GM20000 (cell line): ENCODE measurements at places on chromosomes 12 and 14.

DNA sequence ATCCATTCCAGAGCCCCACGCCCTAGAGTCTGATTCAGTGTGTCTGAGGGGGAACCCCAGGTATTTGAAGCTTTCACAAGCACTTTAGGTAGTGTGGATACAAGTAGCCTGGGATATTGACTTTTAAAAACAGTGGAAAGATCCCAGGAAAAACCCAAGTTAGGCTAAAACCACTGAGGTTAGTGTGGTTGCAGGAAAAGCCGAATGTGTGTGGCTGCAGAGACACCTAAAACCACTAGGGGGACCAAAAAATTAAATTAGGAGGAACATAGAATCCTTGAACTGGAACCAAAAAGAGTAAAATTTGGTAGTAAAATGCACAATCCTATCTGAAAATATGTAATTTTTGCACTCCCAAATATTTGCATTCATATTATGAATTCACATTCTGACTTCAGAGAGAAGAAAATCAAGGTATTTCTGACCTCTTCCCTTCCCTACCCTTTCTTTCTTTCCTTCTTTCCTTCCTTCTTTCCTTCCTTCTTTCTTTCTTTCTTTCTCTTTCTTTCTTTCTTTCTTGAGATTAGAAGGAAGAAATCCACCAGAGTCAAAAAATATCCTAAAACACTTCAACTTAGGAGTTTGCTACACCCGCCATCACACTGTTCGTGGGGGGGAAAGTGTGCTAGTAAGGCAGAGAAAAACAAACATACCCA, 37.8 kb downstream of the SLCO1A2 start:
- peak; percentile 10 for DNase-seq

DNA sequence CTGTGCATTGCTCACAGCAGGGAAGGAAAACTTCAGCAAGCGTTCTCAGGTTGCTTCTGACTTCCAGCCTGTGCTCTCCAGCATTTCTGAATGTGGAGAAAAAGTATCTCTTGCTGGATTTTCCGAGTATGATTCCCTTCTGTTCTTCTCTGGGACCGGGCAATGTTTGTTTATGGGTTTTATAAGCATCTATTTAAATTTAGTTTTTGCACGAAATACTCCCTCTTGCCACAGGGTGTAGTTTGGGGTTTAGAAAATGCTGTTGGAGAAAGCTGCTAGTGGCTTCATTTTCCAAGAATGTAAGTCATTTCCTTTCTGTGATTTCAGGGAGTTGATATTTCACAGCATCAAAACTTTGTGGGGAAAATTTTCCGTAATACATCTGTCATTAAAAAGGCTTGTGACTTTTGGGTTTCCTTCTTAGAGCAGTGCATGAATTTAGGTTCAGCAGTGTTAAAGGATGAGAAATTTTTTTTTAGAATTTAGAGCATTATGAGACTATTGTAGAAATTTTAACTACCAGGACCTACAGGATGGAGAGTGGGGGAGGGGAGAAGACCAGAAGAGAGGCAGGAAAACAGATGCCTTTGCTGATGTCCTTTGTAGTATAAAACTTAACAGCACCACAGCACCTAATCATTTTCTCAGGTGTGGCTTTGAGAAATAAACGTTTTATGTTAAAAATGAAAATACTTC, 1.5 kb downstream of the FRMD6 start:
- no peak for DNase-seq

DNA sequence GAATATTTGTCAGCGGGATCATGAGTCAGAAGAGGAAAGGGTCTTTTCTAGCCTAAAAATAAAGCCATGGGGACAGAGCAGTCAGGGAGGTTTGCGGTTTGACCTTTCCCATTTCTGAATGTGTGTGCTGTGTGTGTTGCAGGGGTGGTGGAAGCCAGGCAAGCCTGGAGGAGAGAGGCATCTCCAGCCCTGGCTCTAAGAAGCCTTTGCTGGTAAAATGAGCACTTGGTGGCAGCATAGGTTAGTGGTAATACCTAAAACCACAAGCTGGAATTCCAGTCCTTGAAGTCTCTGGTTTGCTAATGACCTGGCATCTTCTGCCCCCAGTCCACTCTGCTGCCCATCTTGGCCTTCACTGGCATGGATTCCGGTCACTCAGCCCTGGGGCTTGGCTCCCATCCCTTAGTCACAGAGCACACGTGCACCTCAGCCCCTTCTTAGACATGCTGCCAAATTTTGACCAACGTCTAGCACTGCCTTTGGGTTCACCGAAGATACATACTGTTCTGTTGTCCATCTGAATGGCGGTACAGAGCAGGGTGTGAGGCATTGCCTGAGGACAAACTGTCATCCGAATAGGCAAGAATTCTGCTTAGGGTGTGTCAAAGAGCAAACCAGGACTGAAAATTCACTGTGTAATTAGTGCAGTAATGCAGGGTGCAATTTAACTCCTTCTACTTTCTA, 52.7 kb downstream of the KCNA5 start:
- DNase-seq = no peak

DNA sequence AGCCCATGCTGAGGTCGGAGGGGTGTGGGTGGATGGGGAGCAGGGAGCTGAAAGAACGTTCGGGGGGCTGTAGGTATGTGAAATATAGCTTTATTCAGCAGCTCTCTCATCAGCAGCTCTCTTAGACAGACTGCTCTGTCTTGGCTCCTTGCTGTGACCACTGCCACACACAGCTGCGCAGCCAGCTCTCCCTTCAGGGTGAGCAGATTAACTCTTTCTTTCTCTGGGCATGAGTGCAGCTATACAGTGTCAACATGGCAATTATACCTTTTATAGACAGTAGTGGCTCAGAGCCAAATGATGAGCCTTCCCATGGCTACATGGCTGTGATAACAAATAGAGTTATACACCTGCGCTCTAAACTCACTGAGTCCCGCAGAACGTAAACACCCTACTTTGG, 137.7 kb upstream of the NEDD1 start:
- no peak for DNase-seq

- peak; percentile 83 for DNase-seq
Observed at GRCh38 chr14:59055439-59056045, 132.9 kb upstream of the DAAM1 start.

GRCh38 chr14:30621354-30621939, 672 bp upstream of the SCFD1 start:
- no peak for DNase-seq

GRCh38 chr12:93103154-93103553, 174.1 kb upstream of the EEA1 start:
- no peak for DNase-seq

- DNase-seq = no peak
Observed at GRCh38 chr14:24463017-24463883, 20.7 kb upstream of the SDR39U1 start.

- DNase-seq = no peak
Observed at GRCh38 chr12:46160101-46160980, 108.5 kb downstream of the SLC38A1 start.

DNA sequence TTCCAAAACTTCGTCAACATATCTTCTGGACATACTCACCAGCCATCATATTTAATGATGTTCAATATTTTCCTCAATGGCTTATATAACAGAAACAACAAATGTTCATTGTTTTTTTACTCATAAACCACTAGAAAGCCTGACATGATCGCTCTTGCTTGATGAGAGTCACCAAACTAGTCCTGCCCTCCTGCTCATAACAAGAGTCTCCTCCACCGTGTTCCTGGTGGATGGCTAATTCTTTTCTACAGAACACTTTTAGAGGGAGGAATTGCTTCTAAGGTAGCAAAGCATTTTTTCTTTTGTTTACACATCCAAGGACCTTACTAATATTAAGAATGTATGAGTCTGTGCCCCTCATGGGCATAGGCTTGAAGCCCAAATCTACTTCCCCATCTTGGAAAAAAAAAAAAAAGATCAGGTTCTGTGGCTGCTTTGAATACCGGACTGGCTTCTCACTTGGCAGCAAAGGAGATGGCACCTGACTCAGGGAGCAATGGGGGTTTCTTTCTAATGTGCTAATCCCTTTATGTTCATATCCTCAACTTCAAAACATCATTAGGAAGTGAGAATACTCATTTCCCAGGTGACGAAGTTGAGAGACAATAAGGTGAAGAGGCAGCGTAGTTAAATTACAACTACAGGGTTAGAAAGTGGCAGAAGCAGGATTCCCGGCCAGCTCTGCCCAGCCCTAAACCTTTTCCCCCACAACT, 188.8 kb downstream of the EPS8 start:
- DNase-seq = no peak

- DNase-seq = no peak
Observed at GRCh38 chr14:74347097-74347794, 1.0 kb upstream of the VRTN start.

DNA sequence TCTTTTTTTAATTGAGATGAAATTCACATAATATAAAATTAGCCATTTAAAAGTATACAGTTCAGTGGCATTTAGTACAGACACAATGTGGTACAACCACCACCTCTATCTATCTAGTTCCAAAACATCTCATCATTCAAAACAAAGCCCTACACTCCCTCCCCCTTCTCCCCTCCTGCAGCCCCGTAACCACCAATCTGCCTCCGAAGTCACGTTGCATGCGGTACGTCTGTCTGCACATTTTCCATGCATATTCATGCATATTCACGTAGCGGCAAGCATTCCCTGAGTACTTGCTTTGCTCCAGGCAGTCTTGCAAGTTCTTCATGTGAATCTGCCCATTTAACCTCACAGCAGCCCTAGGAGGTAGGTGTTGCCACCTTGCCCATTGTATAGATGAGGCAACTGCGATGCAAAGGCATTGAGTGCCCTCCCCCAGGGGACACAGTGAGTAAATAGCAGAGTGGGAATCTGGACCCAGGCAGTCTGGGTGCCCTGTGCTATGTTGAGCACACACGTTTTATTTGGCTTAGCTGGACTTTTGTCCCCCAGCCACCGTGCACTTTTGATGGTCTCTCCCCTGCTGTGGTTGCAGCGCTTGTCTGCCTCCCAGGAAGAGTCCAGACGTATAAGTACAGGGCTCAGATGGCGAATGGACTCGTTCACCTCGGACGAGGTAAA, 43.4 kb downstream of the RIN3 start:
- DNase-seq = no peak

DNA sequence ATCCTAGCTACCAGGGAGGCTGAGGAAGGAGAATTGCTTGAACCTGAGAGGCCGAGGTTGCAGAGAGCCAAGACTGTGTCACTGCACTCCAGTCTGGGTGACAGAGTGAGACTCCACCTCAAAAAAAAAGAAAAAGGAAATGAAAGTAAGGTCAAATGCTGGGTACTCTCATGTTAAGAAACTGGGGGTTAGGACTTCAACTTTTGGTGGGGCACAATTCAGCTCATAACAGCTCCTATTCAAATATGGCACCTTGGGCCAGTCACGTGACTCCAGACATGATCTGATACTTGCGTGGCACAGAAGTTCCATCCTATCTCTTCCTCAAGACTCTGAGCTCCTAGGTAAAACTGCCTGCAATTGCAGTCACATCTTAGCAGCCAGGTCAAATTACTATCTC, 142.7 kb downstream of the EGLN3 start:
- no peak for DNase-seq

DNA sequence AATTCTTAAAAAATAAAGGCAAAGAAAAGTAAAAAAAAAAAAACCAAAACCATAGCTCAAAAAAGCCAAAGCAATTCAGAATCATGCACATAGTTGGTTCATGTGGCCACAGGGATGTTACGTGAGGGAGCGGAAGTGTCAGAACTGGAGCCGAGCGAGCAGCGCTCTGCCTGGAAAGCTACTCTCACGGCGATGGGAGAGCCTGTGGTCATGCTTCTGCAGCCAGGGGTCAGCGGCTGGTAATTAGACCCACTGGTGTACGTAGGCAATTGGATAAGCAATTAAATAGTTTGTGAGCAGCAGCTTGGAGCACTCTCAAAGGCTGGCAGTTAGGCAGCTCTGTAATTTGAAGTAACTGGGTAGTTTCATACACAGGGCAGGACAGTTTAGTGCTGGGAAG, 58.1 kb downstream of the TRHDE start:
- no peak for DNase-seq

DNA sequence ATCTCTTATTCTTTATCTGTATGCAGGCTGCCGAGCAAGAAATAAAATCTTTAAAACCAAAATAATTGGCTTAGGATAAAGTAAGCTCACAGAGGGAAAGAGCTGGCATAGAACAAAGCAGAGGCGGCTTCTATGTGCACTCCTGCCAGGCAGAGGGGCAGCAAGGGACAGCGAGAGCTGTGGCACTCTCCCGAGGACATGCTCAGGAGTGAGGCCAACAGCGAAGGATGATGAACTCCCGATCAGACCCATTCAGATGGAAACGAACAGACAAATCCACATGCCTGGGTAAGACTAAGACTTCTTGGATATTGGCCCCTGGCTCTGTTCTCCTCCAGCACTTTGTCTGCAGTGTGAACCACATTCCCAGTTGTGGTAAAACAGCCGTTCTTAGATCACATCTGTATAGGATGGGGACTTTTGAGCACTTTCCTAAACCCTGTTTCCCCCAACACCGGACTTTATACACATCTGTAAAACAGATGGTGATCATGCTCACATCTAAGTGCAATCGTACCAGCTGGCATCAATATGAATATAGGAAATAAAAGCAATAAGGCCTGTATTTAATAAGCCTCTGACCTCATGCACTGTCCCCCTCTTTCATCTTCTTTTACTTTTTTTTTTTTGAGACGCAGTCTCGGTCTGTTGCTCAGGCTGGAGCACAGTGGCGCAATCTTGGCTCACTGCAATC, 134.1 kb downstream of the PPM1H start:
- DNase-seq = no peak

DNA sequence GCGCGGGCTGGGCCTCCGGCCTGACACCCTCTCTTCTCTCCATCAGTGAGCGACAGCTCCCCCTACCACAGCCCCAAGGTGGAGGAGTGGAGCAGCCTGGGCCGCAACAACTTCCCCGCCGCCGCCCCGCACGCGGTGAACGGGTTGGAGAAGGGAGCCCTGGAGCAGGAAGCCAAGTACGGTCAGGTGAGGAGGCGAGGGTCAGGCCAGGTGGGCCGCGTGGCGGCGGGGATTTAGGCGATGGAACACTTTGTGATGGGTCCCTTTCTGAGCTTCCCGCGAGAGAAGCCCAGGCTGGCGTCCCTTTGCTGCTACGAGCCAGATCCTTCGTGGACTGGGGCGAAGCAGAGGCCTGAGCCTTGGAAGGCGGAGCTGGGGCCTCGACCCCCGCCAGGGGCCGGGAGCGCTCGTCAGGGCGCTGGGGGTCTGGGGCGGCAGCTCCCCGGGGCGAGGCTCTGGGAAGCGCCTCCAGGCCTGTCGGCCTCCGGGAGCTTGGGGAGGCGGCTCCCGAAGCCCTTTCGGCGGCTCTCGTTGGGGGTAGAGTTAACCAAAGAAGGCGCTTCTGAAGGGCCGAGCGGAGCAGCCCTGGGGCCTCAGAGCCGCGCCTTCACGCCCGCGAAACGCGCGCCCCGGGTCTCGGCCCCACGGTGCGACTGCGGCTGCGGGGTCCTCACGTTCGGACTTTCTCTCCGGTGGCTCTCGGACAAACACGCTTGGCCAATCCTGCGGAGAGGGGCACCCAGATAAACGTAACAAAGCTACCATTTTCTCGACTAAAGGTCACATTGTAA, 5.0 kb downstream of the PAX9 start:
- DNase-seq = no peak

- peak; percentile 40 for DNase-seq
Observed at GRCh38 chr12:50505675-50506530, 1.1 kb downstream of the DIP2B start.

- peak; percentile 72 for DNase-seq
Observed at GRCh38 chr14:95577067-95577800, 42.4 kb downstream of the GLRX5 start.
